ENCODE measurements at places on chromosomes 2 and 18.

GRCh38 chr2:12734914-12735654 lies 18.3 kb downstream of the TRIB2 start:
- DNase-seq = no peak

DNA sequence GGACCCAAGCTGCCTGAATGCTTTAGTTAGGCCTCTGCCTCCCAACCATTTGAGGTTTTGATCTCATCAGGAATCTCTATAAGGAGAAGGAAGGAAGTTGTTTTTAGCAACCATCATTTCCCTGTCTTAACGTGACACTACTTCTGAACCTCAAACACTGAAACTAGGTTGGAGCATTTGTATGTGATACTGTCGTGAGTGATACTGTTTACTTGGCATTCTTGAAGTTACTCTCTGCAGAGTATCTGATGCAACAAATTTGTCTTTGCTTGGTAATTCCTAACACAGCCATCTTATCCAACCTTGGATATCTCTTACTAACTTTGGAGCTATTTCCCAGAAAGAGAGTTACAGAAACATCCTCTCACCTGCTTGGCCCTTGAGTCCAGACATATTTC lies 22.1 kb downstream of the TTLL4 start:
- no peak for DNase-seq

GRCh38 chr2:1373830-1374229 lies 39.4 kb upstream of the TPO start:
- no peak for DNase-seq

- DNase-seq = no peak
Observed at GRCh38 chr2:189411860-189412259, 29.4 kb upstream of the WDR75 start.

DNA sequence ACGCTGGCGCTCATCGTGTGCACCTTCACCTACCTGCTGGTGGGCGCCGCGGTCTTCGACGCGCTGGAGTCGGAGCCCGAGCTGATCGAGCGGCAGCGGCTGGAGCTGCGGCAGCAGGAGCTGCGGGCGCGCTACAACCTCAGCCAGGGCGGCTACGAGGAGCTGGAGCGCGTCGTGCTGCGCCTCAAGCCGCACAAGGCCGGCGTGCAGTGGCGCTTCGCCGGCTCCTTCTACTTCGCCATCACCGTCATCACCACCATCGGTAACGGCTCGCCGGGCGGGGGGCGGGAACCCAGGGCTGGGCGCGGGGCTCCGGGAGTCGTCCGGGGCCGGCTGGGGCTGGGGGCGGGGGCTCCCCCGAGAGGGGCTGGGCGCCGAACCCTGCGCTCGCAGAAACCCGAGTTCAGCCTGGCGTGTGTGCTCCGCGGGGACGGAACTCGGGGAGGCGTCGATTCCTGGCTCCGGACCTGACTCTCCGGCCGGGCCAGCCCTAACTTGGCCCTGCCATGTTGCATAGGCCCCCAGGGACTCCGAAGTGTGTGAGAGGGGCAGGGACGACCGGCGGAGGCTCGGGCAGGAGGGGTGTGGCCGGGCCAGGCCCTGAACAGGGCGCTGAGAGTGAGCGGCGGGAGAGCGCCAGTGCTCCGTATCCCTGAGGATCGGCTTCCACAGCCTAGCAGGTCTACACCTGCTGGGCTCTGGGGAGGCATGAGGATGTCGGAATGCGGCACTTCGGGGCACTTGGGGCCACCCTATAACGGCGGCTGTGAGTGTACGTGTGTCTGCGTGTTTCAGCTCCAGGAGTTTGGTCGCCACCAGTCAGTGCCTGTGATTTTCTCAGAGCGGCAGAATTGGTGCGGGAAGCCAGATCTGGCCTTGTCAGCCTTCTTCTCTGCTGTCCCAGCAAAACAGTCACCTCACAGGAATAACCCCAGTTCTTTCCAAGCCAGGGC lies 651 bp downstream of the KCNK3 start:
- peak; percentile 20 for DNase-seq

DNA sequence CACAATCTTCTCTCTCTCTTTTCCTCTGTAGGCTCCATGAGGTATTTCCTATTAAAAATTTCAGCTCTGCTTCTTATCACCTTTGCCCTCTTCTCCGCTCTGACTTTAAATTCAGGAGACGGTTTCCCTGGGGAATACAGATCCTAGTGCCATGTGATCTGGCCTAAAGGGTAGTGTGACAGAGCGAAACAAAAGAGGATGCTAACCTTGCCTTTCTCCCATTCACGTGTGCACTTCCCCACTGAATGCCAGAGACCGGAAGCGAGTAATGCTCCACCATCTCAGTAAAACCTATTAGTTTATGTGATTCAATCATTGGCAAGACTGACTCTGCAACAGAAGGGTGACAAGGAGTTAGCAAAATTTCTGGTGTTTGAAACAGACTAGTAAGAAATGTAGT lies 358.3 kb downstream of the ZNF521 start:
- DNase-seq = no peak

- DNase-seq = no peak
Observed at GRCh38 chr2:236090027-236090382, 78.2 kb downstream of the GBX2 start.

GRCh38 chr2:184203661-184204060 lies 394.7 kb upstream of the ZNF804A start:
- DNase-seq = no peak

GRCh38 chr2:109614715-109615636 lies 812 bp downstream of the SOWAHC start:
- DNase-seq = peak; percentile 3

GRCh38 chr2:177335917-177336450 lies 56.6 kb upstream of the AGPS start:
- no peak for DNase-seq

DNA sequence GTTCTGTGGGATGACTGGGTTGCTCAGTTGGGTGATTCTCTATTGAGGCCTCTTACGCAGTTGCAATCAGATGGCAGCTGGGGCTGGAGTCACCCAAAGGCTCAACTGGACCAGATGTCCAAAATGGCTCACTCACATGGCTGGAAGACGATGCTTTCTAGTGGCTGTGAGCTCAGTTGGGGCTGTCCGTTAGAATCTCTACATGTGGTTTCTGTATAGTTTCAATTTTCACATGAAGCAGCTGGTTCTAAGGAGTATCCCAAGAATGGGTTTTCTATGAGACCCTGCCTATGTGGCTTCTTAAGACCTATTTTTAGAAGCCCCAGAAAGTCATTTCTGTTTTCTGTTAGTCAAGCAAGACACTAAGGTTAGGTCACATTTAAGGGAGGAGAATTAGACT lies 4.4 kb downstream of the XRCC5 start:
- DNase-seq = no peak

- DNase-seq = no peak
Observed at GRCh38 chr2:123438675-123439074, 586.4 kb upstream of the CNTNAP5 start.

DNA sequence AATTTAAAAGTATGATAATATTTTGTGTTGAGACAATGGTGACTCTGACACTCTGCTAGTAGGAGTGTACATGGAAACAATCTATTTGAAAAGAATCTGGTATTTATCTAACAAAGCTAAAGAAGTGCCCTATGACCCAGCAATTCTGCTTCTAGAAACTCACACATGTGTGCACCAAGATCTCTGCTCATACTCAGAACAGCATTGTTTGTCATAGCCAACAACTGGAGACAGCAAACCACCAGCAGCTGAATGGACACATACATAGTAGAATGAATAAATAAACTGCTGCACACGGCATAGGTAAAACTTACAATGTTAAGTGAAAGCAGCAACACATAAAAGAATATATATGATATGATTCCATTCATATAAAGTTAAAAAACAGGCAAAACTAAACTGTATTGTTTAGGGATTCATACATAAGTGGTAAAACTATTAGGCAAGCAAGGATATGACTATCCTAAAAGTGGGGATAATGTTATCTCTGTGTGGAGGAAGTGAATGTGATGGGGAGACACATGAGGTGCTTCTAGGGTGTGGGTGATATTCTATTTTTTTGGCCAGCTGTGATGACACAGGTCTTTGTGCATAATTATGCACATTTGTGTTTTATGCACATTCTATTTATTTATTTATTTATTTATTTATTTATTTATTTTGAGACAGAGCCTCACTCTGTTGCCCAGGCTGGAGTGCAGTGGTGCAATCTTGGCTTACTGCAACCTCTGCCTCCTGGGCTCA lies 71.1 kb downstream of the RFTN2 start:
- DNase-seq = no peak

Measured in stimulated activated naive CD4-positive, alpha-beta T cell (primary cell).